Adrenal gland (tissue), 19 donors: ENCODE measurements at places on chromosomes 4 and X.

DNA sequence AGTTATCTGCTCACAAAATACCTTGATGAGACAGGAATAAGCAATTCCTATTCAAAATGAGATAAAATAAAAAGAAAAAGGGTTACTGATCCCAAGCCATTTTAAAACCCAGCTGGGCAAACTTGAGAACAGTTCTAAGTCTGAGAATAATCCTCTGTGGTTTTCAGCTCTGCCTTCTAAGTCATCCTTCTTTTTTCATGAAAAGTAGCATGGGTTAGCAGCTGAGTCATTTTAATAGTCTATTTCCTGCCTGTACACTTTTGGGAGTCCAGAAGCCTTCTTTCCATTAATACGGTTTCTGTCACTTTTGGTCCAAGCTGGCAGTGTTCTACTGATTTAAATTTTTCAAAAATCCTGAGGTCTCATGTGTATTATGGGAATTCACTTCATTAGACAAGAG lies 374.3 kb downstream of the IQCM start:
- DNase-seq, result no peak

- DNase-seq, result no peak
Observed at GRCh38 chr4:48380583-48381167, 39.3 kb downstream of the SLAIN2 start.

DNA sequence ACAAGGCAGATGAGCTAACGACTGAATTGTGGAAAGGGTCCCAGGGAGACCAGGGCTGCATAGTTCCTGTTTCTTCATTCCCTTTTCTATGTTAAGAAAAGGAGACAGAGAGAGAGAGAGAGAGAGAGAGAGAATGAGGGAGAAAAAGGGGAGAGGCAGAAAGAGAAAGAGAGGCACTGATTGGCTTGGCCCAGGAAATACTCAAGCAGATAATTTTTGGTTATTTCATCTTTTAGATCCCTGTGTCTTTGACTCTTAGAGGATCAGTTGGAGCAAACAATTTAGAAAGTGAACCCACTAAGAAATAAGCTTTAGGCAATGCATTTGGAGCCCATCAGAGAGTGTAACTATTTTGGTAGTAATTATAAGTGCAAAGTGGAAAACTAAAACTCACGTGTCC lies 103.4 kb downstream of the CEP44 start:
- no peak for DNase-seq

DNA sequence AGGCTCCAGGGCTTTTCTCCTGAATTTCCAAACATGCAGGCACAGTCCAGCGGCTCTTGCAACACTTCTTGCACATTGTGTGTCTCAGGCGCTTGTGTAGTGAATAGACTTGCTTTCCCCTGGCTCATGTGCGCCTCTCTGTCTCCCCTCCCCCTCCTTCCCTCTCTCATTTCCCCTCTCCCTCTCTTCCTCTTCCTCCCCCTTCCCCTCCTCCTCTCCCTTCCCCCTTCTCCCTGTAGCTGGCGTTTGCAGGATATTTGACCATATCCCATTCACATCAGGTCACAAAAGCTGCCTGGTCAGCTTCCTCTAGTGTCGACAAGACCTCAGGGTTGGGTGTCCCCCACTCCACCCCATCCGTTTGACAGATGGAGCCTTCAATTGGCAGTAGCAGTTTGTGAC lies 2.4 kb downstream of the CHST7 start:
- peak; percentile 58 for DNase-seq

GRCh38 chr4:22170353-22170752 lies 221.8 kb upstream of the KCNIP4 start:
- DNase-seq, result no peak
